ENCODE measurements at places on chromosomes 2 and 18.

DNA sequence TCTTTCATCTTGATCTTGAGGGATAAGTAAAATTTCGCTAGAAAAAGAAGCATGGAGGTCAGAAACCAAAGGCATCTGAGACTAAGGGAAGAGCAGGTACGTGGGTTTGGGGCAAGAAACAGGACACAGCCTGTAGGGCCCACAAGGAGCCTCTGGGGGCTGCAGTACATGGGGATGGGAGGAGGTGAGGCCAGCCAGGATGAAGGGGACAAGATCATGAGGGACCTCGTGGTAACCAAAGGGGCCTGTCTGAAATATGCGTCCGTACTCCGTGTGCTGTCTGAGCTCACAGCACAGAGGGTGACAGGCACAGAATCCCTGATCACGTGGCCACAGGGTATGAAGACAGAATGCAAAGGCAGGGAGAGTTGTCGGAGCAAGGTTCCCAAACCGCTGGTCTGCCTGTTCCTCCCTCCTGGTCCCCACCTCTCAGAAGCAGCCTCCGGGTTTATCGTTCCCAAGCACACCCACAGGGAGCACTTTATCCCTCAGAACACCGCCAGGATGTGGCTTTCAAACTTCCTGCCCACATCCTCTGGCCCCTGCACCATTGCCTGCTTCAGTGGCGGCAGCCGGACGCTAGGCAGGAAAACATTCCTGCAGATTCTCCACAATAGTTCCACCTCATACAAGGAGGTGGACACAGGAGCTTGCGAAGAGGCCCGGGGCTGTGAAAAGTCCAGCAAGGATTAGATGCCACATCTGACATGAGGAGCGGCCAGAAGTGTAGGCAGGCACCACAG is 12.0 kb downstream of the TMEM163 start:
- DNase-seq = no peak

- no peak for DNase-seq
These were observed 68.7 kb downstream of the MTHFD2 start for GRCh38 chr2:74267068-74267467.

DNA sequence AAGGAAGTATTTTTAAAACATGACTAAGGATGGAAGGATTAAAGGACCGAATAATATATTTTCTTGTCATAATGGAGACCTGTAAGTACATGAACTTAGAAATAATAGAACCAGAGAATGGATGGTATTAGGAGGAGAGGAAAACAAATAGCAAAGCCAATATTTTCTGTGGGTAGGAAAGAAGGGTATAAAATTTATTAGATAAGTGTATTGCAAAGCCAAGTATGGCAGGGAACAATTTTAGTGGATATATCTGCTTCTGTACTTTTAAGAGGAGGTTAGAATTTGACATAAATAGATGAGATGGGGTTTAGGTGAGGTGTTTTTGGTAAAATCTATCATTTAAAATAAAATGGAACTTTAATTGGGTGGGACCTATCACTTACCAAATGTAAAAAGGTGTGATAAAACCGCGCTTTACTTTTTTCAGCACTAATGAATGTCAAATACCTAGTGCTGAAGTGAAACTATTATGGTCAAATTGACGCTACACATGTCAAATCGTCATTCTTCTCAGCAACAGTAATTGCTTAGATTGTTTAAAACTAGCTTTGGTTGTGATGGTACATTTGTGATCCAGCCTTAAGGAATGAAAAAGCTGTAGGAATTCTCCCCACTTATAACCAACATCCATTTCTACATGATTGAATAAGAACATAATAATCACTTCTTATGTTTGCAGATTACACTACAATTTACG is 78.1 kb upstream of the ZEB2 start:
- DNase-seq = no peak

GRCh38 chr18:46474487-46475389 is 182.3 kb downstream of the LOXHD1 start:
- DNase-seq = no peak

GRCh38 chr2:160252278-160252887 is 52.3 kb upstream of the ITGB6 start:
- no peak for DNase-seq

Data from right renal pelvis (tissue), 4 donors.